GM10248 (cell line): ENCODE measurements at places on chromosomes 16 and 17.

GRCh38 chr16:49876716-49877129, 20.8 kb upstream of the ZNF423 start:
- peak; percentile 81 for DNase-seq

- DNase-seq, result no peak
These were observed 3.5 kb upstream of the SALL1 start for GRCh38 chr16:51154271-51155171.

GRCh38 chr17:80781807-80782277, 209.8 kb upstream of the CHMP6 start:
- DNase-seq, result no peak

DNA sequence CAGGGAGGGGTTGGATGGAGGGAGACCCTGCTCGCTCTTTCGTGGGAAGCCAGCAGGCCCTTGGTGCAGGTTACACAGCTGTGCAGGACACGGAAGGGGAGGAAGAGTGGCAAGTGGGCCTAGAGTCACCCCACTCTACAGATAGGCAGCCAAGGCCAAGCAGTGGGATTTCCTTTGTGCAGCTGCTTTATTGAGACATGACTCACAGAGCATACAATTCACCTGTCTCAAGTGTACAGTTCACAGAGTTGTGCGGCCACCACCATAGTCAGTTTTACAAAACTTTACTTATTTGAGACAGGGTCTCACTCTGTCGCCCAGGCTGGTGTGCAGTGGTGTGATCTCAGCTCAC, 91.2 kb upstream of the CIBAR2 start:
- no peak for DNase-seq

- DNase-seq, result no peak
These were observed 7.2 kb downstream of the ARL2BP start for GRCh38 chr16:57252148-57252721.

DNA sequence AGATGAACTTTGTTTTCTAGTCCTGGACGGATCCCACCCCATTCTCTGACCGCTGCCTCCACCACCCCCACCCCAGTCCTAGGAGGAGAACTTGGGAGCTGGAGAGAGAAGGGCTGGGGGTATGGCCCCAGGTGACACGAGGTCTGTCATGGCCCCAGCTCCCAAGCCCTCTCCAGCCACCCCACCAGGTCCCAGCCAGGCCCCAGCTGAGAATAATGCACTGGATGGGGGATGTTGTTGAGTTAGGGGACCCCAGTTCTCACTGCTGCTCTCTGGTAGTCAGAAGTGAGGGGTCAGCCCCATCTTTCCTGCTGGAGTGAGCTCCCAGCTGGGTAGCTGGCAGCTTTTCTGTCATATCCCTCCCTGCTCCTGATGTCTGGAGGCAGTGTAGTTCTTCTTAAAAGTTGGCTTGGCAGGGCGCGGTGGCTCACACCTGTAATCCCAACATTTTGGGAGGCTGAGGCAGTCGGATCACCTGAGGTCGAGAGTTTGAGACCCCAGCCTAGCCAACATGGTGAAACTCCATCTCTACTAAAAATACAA, 4.6 kb upstream of the COL1A1 start:
- DNase-seq, result no peak

- peak; percentile 74 for DNase-seq
These were observed 90.8 kb upstream of the TOB1 start for GRCh38 chr17:50956750-50957523.

- no peak for DNase-seq
These were observed 69.2 kb downstream of the SDR42E1 start for GRCh38 chr16:81942007-81942601.

GRCh38 chr16:2715519-2715918, 4.5 kb downstream of the PRSS27 start:
- DNase-seq, result peak; percentile 83

GRCh38 chr16:23145186-23145585, 4.1 kb downstream of the USP31 start:
- DNase-seq, result no peak

- DNase-seq, result no peak
These were observed 83.2 kb downstream of the CDK5R1 start for GRCh38 chr17:32570081-32570396.

DNA sequence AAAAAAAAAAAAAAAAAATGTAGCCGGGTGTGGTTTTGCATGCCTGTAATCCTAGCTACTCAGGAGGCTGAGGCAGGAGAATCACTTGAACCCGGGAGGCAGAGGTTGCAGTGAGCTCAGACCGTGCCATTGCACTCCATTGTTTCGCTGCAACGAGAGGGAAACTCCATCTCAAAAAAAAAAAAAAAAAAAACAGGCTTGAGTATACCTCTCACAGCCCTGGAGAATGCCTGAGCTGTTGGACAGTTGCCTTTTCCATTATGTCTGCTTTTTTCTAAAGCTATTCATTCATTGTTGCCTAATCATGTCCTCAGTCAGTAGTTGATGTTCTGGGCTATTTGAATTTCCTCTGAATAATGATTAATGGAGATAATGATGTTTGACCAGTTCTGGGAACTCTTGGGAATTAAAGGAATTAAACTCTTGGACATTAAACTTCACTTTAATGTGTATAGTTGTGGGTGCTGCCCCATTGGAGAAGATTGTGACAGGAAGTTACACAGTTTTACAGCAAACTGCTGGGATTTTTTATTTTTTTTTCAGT, 11.8 kb downstream of the HMOX2 start:
- DNase-seq, result no peak

- no peak for DNase-seq
These were observed 310.7 kb upstream of the CCL2 start for GRCh38 chr17:33944412-33944811.

DNA sequence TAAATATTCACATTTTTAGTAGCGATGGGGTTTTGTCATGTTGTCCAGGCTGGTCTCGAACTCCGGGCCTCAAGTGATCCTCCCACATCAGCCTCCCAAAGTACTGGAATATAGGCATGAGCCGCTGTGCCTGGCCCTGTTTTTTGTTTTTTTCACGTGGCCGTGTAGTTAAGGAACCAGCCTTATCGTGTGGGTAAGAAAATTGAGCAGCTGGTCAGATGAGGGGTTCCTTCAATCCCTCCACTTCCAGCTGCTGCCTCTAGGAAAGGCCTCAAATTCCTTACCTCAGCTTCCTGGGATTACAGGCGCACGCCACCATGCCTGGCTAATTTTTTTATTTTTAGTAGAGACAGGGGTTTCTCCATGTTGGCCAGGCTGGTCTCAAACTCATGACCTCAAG, 5.9 kb upstream of the DPEP2 start:
- no peak for DNase-seq

DNA sequence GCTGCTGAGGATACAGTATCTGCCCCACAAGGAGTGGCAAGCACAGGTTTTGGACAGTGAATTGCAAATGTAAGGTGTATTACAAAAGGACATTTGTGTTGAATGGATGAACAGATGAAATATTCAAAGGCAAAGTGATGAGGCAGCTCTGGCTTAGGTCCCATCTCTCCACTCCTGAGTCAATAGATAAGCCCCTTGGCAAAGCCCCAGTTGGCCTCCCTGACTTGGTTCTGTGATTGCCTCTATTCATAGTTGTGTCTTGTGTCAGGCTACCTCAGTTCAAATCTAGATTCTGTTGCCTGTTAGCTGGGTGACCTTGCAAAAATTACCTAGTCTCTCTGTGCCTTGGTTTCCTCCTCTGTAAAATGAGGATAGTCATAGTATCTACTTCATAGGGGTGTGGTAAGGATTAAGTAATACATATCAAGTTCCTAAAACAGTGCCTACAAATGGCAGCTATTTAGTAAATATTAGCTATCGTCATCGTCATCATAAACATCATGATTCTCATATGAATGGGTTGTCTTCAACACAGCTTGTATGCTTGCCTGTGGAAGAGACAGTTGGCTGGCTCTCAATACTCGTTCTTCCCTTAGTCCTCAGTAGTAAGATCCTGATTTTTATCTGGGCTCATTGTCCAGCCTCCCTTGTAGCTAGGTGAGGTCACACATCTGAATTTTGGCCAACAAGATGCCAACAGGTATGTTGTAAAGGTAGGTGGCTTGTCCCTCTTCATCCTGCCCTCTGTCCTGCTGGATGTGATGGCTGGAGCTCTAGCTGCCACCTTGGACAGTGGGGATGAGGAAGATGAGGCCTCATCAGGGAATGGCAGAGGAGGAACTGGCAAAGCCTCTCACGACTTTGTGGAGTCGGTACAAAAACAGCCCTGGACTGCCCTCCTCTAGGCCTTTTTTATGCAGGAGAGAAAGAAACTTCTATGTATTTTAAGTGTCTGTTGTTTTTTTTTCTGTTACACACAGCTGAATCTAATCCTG, 2.1 kb upstream of the MFAP4 start:
- DNase-seq, result no peak

DNA sequence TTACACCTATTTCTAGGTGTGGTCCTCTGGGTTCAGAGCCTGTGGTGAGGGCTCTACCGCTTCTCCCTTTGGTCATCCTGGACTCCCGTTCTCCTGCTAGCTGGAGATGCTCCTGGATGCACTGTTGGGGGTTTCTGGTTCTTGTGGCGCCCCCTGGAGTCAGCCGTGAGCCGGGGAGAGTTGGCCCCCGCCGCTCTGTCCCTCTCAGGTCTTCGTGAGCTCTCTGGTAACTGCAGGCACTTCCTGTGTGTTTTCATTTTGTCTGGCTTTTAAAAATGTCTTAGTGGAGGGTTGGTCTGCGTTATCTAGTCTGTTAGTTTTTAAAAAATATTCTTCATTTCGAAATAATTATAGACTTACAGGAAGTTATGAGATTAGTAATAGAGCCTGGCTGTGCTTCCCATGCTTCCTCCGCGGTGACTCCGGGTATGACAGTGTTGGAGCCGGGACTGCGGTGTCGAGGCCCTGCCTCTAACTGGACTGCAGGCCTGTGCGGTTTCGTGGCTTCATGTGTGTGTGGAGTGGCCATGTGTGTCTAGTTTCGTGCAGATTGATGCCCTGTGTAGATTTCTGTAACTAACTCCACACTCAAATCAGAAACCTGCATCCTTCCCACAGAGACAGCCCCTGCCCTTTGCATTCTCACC, 78.0 kb upstream of the ZNF750 start:
- DNase-seq, result no peak

DNA sequence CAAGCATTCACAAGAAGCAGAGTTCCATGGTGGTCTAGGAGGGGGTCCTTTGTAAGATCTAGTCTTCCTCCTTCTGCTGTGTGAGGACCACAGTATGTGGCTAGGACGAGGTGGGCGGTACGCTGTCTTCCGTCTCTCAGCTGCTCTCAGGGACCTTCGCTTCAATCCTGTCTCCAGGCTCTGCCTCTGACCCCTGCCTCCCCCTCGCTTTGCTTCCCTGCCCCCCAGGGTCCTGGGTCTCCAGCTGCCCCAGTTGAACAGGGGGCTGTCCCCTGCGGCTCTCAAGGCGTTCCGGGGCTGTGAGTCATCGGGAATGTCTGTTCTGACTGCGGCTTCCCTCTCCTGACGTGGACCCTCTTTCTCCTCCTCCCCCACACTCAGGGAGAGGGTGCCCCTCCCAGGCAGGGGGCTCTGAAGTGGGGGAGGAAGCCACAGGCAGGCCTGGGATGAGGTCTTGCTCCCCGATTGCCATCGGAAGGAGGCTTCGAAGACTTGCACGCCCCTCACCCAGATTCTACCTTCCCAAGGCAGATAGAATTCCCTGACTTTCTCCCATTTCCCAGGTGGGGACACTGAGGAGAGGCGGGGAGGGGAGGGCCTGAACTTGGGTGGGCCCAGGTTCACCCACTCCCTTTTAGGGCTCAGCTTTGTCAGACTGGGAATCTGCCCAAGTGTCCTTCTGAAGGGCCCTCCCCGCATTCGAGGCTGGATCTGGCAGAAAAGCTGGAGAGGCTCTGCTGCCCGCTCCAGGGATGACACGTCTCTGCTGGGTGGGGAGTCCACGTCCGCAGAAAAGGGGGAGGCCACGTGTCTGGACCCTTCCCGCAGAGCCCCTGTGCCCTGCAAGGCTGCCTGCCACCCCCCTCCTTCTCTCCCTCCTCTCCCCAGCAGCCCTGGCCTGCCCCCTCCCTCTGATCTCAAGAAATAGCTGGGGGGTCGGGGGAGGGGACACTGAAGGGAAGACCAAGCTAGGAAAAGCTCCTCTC, 9.1 kb upstream of the COL1A1 start:
- DNase-seq, result no peak

DNA sequence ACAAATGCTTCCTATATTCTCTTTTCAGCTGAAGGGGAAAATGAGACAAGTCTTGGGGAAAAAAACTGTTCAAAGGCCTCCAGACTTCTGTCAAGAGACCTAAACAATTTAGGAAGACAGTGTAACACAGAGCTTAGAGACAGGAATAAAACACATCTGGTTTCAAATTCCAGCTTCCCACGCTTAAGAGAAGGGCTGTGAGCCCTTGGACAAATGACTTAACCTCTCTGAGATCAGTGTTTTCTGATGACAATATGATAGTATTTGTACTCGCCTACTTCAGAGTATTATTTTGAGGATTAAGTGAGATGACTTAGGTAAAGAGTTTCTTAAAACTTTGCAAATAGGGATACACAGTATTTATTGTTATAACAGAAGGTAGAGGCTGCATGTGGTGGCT, 29.5 kb downstream of the SMURF2 start:
- no peak for DNase-seq

GRCh38 chr17:76716146-76716838, 5.5 kb upstream of the MXRA7 start:
- DNase-seq, result no peak

DNA sequence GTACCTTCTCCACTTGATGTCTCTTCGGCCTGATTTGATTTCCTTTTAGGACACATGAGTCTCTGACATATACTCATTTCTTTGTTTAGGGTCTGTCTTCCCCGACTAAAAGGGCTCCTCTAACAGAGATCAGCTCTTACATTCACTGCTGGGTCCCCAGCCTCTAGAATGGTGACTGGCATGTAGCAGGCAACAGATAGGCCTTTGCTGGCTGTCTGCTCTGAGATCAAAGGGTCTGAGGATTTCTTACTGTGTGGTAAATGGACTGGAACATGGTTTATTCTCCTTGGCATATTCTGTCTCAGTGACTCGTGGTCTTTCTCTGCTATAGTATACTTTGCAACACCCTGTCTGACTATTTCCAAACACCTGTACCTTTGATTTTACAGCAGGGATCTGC, 16.7 kb downstream of the DNAAF1 start:
- no peak for DNase-seq

DNA sequence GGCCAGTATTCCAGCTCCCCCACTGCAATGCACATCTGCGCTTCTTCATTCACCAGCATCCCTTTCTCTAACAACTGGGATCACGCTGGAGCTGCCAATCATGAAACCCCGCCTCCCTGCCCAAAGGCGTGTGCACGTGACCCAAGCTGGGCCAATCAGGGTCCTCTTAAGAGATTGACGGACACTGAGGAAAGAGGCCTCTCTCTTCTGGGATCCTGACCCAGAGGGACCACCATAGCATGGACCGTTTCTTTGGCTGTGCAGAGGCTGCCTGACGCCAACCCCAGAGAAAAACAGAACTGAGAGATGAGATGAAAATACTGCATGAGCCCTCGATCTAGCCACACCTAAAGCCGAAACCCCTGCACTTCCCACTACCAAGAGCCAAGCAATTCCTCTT, 32.0 kb downstream of the COTL1 start:
- peak; percentile 66 for DNase-seq

- peak; percentile 79 for DNase-seq
These were observed 1.3 kb downstream of the ZNF821 start for GRCh38 chr16:71882505-71883167.
